ENCODE measurements at places on chromosomes 6 and 20.

DNA sequence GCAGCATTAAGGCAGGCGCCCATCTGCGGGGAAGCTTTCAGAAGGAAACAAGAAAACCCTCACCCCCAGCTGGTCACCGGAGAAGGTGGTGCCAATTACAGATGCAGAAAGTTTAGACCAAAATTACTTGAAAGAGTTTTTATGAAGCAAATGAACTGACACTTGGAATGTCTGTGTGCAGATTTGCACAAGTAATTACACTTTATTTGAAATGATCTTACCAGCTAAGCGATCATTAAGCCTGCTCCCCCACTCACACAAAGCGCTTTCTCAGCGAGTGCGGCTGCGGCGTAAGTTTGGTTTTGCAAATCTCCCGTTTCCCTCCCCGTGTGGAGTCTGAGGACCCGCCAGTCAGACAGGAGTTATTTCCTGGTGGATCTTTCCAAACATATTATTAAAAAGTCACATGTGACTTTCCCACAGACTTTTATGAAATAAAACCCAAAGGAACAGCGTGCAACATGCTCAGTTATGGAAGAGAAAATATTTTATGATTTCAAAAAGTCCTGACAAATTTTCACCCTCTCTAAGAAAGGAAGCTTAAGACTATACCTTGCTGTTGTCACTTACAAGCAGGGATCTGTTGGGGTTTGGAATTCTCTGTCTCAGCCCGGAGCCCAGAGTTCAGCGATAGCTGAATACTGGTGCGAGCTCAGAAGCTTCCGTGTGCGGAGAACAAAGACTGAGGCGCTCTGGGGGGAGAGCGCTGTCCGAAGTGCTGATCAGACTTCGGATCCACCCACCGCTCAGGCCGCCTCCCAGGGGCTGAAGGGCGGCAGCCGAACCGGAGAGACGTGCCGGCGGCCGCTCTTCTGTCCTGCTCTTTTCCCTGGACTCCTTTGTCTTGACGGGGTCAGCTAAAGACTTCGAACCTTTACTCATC lies 2.7 kb upstream of the MYT1 start:
- DNase-seq = peak; percentile 69

GRCh38 chr6:37176268-37177076 lies 6.5 kb downstream of the PIM1 start:
- DNase-seq = no peak

DNA sequence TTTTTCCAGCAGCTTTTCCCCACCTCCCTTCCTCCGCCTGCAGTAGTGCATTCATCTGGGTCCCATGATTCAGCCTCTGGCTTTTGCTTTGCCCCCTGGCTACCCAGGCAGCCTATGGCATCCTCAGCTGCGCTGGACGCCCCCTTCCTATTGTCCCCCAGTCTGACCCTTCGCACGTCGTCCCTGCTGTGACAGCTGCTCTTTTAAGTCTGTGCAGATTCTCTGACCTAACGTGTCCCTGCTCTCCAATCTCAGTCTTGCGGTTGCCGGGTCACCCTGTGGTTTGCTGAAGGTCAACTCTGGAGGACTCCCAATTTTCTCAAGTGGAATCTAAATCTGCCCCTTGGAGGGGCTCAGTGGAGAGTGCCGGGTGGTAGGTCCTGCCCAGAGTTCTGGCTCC lies 294.3 kb downstream of the CDC5L start:
- no peak for DNase-seq

GRCh38 chr20:44176833-44177534 lies 10.0 kb downstream of the JPH2 start:
- no peak for DNase-seq

DNA sequence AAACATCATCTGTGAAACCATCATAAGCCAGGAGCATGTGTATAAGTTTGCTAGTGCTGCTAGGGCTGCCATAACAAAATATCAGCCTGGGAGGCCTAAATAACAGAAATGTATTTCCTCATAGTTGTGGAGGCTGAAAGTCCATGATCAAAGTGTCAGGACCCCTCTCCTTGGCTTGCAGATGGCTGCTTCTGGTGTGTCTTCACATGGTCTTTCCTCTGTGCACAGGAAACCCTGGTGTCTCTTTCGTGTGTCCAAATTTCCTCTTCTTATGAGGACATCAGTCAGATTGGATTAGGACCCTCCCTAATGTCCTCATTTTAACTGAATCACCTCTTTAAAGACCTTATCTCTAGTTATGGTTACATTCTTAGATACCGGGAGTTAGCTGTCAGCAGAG lies 6.2 kb upstream of the CITED2 start:
- no peak for DNase-seq

DNA sequence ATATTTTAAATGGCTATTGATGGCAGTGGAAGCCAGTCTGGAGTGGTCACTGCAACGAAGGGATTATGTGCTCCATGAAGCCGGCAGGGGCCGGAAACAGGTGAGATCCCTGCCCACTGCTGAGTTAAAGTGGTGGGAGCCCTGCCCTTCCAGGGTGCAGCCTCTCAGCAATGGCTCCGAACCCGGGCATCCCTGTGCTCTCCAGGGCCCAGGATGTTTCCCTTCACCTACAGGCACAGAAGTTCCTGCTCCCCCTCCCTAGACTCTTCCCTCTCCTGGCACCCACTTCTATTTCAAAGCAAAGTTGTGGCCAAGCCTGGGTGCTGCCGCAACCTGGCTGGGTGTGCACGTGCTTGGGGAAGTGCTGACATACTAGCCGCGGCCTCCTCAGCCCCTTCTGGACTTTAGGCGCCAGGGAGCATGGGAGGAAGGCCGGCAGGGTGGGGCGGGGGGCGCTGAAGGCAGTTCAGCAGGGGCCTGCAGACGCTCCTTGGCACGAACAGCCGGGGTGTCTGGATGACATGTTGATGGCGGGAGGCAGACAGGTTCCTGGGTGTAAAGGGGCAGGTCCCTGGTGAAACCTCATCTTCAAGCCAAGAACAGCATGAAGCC lies 452.3 kb downstream of the HTR1B start:
- DNase-seq = no peak

- no peak for DNase-seq
Observed at GRCh38 chr6:14035874-14036273, 81.7 kb upstream of the CD83 start.

All from NCI-H2227 treated with DMSO at 0.1 percent for 48 hours (cell line).